ENCODE measurements at places on chromosomes 5 and 9.

GRCh38 chr9:98908897-98909634 lies 34.6 kb upstream of the COL15A1 start:
- no peak for DNase-seq

DNA sequence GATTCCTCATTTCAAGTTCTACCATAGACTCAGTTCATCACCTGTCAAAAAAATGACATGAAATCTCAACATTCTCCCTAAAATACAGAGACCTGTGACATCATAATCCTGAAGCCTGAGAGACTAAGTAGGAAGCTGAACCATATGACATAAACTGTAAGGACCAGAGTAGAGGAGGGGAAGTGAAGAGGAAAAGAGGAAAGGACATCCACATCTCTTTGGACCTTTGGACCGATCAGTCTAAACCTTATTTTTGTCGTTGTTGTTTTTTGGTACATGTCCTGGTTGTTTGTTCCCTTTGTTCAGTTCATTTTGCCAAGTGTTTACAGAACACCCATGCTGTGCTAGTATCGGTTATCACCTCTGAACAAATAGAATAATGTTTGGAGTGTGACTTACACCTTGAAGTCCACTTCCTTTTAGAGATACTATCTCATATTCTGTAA lies 41.9 kb downstream of the LURAP1L start:
- DNase-seq, result no peak

DNA sequence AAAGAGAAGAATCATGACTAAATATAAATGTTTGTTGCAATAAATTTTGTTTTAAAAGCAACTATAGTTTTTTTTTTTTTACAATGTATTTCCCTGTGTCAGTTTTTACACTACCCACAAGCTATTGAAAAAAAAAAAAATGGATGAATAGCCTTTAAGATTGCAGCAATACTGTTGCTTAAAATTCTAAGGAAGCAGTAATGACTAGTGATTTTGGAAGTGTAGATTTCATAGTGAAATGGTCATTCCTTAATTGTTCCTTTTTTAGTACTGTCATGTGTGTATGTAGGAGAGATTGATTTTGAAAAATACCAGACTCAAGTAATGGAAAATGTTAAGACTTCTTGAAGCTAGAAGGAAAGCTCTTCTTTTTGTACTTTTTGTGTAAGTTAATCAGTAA lies 53.1 kb downstream of the NDUFS4 start:
- DNase-seq, result no peak

DNA sequence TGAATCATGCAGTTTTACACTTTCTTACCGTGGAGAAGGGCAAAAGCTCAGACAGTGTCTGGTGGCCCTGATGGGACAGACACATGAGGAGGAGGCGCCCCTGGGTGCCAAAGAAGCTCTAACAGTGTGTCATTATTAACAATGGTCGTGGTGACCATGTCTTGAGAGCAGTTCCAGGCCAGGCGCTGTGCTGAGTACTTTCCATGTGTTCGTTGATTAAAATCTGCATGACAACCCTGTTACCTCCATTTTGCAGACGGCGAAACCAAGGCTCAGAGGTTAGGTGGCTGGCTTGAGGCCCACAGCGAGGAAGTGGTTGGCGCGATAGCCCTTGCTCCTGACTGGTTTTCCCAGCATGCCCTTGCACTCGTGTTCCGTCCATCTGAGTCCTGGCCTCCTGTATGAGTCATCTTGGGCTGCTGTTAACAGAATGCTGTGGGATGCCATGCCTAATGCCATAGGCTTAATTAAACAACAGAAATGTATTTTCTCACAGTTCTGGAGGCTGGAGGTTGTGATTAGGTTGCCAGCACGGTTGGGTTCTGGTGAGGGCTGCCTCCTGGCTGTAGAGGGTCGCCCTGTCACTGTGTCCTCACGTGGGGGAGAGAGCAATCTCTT lies 92.0 kb downstream of the AMBP start:
- DNase-seq, result no peak

- no peak for DNase-seq
These were observed 5.0 kb downstream of the SRD5A1 start for GRCh38 chr5:6638236-6638635.

DNA sequence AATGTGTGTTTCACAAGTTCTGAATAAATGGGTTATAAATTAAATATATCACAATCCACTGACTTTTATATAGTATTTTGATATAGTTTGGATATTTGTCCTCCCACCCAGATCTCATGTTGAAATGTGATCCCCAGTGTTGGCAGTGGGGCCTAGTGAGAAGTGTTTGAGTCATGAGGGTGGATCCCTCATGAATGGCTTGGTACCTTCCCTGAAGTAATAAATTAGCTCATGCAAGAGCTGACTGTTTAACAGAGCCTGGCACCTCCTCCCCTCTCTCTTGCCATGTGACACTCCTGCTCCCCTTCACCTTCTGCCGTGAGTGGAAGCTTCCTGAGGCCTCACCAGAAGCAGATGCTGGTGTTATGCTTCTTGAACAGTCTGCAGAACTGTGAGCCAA lies 127.9 kb upstream of the PALM2AKAP2 start:
- DNase-seq, result no peak

GRCh38 chr9:89969881-89970639 lies 365.2 kb downstream of the GADD45G start:
- no peak for DNase-seq

- DNase-seq, result no peak
These were observed 10.7 kb downstream of the RPL26L1 start for GRCh38 chr5:172969921-172970320.
